ENCODE measurements at places on chromosomes 1 and 21.

- DNase-seq = no peak
These were observed 8.4 kb downstream of the DENND2D start for GRCh38 chr1:111192074-111192473.

GRCh38 chr1:44557778-44558177 is 116.5 kb downstream of the TMEM53 start:
- no peak for DNase-seq

GRCh38 chr1:60359431-60359830 is 285.9 kb upstream of the C1orf87 start:
- no peak for DNase-seq

GRCh38 chr1:109912214-109912861 is 1.7 kb downstream of the CSF1 start:
- DNase-seq = no peak
